ENCODE measurements at places on chromosomes 13 and 19.
A peak's percentile ranks its signal among the peaks of the same experiment; 100 is the strongest.

- DNase-seq, result peak; percentile 15
Measured at GRCh38 chr19:32580353-32580900, 563 bp upstream of the PDCD5 start.

GRCh38 chr13:104057861-104058260 is 991.6 kb upstream of the SLC10A2 start:
- no peak for DNase-seq

DNA sequence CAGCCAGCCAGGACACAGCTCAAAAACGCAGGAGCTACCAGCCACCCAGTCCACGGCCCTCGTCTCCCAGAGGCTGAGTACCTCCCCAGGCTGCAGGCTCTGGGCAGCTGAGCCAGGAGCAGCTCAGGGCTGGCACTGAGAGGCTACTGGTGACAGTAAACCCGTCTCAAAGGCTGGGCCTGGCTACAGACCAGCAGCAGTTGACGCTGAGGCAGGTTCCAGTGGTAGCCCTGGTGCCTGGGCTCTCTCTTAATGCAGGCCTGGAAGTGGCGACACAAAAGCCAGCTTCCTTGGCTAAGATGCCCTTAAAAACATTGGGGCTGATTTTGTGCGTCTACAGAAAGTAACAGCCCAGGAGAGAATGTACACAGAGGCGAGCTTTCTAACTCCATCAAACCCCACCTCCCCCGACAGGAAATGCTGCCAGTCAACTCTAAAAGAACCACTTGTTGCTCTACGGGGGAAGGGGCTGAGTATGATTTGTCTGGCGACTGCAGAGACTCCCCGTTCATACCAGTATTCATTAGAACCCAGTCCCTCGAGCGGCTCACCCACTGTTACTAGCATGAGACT is 126.3 kb downstream of the STK24 start:
- no peak for DNase-seq

- DNase-seq, result no peak
Measured at GRCh38 chr13:23793711-23794110, 95.5 kb downstream of the MIPEP start.

- DNase-seq, result no peak
Measured at GRCh38 chr19:16084067-16084685, 7.9 kb downstream of the TPM4 start.
